ENCODE measurements at places on chromosomes 12 and 14. TPM values are rescaled to one million over a fixed set of nuclear protein-coding genes. Genes with fewer than 3 reads are reported as not detected.

DNA sequence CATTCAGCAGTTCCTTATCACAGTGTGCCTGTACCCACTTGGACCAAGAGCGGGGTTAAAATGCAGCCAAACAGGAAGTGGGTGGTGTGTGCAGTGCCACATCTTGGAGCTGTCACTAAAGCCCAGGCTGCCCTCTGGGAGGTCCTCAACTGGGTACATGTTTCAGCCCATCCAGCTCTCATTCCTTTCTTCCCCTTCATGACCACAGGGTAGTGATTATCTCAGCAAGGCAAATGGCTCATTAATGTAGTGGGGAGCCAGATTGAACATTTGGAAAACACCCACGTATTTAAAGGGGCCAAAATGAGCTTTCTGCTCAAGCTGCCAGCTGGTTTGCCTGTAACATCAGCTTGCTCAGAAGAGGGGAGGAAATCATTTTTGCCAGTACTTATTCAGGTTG lies 210.8 kb upstream of the BTG1 start:
- peak; percentile 16 for DNase-seq

CSRP2 gene
- total RNA-seq, result 15.8 TPM

DNA sequence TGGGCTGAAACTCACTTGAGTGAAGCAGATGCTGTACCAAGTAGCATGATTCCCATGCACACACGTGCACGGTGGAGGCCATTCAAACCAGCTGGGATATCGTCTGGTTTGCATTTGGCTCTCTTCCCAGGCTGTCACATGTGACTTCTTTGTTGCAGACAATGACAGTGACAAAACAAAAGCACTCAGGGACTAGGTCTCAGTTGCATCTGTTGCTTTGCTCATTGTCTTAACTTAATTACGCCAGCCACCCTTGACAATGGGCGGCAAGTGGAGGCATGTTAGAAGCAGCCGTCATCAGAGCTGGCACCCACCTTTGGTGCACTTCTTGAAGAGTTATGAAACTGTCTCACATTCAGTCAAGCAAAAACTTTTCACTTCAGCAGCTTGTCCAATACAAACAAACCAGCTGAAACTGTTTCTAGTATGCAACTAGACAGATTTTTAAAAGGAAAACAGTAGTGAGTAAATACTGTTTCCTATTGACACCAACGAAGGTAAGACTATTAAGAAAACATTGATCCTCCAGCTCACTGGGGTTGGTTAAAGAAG lies 74.3 kb downstream of the IGF1 start:
- DNase-seq, result peak; percentile 4

- DNase-seq, result no peak
These were observed 72.4 kb downstream of the SPPL3 start for GRCh38 chr12:120831648-120832267.

GRCh38 chr12:25084816-25085215 lies 110.1 kb downstream of the DNAI7 start:
- no peak for DNase-seq

RPL36AL gene
- total RNA-seq, result 110 TPM

DNA sequence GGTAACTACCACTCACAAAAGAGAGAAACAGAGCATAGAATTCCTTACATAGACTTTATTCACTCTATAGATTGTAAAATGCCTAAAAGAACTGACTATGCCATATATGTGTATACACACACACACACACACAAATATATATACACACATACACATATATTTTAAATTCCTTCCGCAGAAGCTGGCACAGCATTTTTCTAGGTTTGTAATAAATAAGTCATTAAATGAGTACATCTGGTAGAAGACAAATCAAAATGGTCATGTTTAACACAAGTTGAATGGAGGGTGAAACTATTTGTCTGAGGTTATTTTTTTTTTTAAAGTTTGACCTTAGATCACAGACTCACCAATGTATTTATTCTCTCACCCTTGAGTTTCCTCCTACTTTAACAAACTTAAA lies 58.2 kb downstream of the CCER1 start:
- DNase-seq, result no peak

GRCh38 chr12:130186651-130187268 lies 24.5 kb downstream of the FZD10 start:
- peak; percentile 53 for DNase-seq

DNA sequence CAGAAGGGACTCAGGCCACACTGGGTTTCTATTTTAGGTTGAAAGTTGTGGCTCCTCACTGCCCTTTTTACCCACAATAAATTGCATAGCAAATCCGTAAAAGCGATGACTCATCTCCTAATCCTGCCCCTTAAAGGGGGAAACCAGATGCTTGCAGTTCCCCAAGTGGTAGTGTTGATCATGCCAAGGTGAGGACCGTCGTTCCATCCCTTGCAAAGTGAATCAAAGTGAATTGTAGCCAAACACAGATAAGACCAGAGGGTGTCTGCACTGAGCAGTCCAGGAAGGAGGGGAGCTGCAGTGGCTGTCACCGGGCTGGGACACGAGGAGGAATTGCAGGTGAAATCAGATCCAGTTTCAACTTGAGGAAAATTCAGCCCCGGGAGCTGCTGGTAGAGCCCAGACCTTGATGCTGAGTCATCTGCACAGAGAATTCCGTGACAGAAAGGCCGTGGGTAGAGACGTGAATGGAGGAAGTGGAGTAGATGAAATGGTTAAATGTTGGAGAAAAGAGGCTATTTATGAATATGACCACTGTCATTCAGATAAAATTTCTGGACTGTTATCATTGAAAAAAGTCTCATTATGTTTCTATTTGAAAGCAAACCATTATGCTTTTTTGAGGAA lies 44.2 kb upstream of the MMP17 start:
- peak; percentile 62 for DNase-seq

GRCh38 chr12:125687820-125688219 lies 622.6 kb downstream of the AACS start:
- DNase-seq, result no peak

DNA sequence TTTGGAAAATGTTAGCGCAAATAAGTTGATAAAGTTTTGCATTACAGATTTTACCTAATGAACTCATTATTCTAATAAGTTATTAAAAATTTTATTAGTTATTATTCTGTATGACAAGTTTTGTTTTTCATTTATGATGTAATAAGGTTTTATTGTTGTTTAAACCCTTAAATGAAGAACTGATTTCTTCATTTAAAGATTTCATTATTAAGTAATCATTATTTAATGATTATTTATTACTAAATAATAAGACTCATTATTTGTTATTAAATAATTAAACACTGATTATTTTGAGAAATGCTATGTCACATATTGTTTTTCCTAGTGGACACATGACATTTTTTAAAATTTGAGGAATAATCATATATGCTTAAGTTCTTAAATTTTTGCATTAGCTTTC lies 34.2 kb downstream of the USP15 start:
- DNase-seq, result no peak

DNA sequence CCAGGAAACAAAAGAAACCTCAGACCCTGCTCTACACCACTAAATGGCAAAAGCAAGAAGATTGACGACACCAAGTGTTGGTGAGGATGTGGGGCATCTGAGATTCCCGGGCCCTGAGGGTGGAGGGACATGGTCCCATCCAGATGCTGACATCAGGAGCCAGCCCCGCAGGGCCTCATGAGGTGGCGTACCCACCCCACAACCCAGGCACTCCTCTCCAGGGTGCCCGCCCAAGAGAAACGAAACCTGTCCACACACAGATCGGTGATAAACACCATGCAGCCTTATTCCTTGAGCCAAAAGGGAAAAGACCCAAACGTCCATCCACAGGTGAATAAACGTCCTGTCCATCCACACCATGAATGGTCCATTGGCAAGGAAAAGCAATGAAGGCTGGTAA lies 54.8 kb upstream of the C14orf180 start:
- no peak for DNase-seq

- DNase-seq, result no peak
These were observed 405.8 kb downstream of the MED13L start for GRCh38 chr12:115871714-115872113.

DNA sequence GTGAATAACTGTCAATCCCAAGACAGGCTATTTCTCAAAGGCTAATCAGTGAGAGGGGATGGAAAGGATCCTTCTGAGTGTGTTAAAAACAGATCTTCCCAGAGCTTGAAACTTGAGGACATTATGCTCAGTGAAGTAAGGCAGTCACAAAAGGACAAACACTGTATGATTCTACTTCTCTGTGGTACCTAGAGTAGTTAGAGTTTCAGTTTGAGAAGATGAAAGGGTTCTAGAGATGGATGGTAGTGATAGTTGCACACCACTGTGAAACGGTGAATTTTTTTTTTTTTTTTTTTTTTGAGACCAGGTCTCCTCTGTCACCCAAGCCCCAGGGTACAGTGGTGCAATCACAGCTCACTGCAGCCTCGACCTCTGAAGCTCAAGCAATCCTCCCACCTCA lies 133.8 kb downstream of the SAMD4A start:
- DNase-seq, result no peak

Data from MG63 (cell line).